ENCODE measurements at places on chromosomes 2 and 18.

DNA sequence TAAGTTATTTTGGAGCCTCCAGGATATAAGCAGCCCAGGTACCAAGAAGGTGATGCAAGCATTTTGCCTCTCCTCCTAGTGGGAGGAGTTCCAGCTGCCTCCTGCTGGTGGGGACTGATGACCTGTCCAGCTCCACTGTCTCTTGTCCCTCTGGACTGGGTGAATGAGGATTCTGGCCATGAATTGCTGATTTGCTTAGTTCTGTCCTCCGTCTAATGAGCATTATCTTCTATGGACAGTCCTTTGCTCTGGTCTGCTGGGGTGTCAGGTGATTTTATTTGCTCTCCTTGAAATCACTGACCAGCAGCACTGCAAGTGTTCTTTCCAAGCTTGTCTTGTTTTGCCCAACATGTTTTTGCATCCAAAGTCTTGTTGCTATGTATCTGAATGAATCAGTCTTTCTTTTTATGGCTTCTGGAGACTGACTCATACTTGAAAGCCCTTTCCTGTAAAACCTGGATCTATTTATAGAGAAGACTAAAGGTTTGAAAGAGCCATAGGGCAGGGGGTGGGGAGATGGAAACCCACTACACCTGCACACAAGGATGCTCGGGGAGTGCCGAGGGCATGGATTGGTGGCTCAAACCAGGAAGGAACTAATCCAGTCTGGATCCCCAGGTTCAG lies 40.5 kb upstream of the EFHD1 start:
- DNase-seq: no peak

GRCh38 chr2:86233436-86233835 lies 34.2 kb downstream of the MRPL35 start:
- DNase-seq: no peak

GRCh38 chr2:197904446-197904845 lies 100.1 kb downstream of the PLCL1 start:
- DNase-seq: peak; percentile 84

DNA sequence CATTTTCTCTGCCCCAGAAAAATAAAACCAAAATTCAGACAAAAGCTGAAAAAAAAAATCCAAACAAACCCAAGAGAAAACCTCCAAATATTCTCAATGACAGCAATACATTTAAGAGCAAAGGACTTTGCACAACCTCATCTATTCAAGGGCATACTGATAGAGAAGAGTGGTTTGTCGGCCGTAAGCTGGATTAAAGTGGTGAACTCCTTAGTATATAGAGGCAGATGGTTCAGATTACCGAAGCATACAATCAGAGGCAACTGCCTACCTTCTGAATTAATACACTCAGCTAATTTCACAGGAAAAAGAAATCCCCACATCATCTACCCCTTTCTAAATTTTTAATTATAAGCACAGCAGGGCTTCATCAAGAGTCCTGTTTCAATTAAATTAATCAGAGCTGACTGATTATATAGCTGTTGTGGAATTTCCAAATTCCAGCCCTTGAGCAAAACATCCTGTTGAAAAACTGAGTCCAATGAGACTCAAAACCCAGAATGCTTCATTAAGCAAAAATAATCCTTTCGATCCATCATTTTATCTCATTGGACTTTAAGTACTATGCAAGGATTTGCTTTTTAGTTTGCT lies at the start of gene CPLX4:
Gene CPLX4 (minus strand): TSS at position 190 of the 591 bp plus-strand sequence. CDS start 187 bp downstream, at position 3.
- no peak for DNase-seq

DNA sequence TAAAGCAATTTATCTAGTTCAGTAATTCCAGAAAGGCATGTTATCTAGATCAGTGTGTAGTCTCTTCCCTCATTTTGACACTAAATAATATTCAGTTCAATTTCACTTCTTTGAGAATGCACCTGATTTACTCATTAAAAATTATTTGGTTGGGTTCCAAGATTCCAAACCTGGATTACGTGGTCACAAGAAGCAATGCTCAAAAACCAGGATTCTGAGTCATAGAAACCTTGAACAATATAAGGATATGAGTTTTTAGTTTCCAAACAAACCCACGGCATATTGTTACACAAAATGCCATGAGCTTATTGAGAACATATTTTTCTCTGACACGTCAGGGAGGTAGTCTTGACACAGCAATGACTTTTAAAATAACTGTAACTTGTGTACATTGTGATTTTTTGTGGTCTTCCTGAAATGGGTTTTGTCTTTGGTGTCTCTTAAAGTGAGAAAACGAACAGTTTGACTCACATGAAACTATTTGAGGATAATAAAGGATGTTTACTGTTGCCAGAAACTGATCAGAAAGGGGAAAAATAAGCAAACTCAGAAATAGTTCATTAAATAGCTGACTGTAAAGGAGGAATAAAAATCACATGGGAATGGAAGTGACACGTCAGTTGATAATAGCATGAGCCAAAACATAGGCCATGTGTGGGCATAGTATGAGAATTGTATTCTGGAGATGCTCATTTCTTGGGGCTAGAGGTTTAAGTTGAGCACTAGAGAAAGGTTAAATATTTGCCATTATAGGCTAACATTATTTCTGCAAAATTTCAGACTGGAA lies 617.7 kb upstream of the CDH2 start:
- DNase-seq: no peak

DNA sequence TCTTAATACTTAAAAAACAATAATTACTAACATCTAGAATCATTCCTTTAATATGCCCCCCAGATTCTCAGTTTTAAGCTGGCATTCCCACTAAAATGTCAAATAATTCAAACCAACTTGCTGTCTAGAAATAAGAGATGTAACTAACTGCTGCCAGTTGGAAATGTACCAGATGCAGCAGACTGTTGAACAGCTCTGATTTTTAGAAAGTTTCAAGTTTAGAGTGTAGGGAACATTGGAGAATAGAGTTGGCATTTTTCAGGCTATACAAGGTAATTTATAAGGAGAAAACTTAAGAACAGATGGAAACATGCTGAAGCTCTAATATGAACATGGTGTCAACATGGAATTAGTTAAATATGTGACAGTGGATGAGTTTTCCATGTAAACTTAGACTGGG lies 101.4 kb downstream of the PTRHD1 start:
- DNase-seq: no peak

DNA sequence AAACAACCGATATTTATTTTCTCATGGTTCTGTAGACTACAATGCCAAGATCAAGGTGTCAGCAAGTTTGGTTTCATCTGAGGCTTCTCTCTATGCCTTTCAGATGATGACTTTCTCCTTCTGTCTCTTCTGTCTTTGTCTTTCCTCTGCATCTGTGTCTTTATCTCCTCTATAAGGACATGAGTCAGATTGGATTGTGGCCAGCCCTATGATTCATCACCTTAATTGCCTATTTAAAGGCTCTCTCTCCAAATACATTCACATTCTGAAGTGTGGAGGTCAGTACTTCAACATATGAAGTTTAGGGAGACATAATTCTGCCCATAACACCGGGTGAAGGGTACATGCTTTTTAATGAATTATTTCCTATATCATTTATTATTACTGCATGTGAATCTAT lies 71.2 kb upstream of the CNTNAP5 start:
- DNase-seq: no peak

DNA sequence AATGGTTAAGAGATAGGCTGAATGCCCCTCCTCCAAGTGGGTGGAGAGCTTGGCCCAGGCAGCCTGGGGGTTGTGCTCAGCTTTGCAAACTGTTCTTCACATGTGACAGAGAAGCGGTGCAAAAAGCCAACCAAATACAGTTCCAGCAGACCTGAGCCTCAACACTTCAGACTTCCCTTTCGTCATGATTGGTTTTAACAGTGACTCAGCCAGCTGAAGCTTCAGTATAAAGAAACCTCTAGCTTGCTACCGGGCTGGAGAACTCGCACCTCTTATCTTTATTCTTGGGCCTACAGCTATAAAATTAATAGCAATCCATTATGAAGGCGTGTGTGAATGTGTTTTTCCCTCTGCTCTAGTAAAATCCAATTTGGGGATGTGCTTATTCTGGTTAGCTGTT lies 20.0 kb downstream of the SETBP1 start:
- DNase-seq: no peak

DNA sequence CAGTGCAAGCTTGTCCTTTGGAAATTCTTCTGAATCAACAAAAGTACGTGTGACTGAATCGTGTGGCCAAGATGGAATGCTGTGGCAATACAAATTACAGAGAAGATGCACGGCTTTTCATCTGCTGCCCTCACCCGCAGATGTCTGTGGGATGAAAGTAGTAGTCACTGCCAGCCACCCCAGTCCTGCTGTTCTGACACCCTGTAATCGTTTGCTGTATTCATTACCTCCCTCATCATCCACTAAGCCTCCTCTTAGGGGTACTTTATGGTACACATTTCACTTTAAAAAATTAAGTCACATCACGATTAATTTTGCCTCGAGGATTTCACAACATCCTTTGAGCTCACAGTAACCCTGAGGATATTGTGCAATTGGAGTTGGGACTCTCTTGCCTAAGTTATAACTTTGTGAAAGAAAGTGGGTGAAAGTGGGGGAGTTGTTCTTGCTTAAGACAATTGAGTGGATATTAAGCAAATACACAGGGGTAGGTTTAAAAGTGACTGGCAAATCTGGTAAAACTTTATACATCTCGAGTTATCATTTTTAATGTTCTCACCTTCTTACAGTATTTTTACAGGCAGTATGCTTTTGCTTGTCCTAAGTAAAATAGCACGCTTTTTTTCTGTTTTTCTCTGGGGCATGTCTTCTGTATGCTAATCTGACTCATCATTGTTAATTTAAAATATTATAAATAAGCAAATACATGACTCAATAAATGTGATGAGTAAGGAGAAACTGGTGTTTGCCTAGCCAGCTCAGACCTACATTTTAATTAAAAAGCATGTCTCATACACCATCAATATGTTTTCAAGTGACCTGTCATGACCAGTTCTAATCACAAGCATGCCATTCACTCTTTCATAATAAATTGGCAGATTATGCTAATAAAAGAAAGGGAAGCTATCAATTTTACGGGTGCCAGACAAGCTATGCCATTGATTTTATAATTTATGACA lies 680.9 kb downstream of the IRS1 start:
- DNase-seq: peak; percentile 70

DNA sequence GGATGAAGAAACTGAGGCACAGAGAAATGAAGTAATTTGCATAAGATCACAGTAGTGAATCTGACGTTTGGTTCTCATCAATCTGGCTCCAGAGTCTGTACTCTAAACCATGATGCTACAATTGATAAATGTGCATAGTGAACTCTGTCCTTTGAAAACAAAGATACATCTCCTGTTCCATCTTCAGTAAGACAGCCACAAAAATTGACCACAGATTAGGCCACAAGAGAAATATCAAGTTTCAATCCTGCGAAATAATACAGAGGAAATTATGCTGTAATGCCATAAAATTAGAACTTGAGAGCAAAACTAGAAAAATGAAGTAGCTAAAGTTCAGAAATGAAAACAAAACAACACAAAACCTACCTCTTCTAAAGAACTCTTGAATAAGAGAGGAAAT lies 28.4 kb downstream of the FAM98A start:
- no peak for DNase-seq

DNA sequence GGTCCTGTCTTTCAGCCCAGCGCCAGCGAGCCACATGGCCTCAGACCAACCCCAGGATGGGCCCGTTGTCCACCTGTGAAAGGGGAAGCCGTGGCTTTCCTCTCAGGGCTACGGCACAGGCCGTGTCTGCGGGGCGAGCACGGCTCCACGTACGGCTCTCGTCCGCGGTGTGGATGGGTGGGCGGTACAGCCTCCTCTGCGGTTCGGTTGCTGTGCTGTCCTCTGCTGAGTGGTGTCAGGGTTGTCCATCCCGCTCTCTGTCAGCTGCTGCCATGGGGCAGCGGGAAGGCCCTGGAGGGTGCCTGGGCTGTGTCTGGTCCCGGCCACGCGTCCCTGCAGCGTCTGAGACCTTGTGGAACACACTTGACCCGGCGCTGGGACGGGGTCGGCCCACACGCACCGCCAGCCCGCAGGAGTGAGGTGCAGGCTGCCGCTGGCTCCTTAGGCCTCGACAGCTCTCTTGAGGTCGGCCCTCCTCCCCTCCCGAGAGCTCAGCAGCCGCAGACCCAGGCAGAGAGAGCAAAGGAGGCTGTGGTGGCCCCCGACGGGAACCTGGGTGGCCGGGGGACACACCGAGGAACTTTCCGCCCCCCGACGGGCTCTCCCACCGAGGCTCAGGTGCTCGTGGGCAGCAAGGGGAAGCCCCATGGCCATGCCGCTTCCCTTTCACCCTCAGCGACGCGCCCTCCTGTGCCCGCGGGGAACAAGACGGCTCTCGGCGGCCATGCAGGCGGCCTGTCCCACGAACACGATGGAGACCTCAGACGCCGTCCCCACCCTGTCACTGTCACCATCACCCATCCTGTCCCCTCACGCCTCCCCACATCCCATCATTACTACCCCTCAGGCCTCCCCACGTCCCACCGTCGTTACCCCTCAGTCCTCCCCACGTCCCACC lies 128.7 kb downstream of the NFATC1 start:
- DNase-seq: no peak

DNA sequence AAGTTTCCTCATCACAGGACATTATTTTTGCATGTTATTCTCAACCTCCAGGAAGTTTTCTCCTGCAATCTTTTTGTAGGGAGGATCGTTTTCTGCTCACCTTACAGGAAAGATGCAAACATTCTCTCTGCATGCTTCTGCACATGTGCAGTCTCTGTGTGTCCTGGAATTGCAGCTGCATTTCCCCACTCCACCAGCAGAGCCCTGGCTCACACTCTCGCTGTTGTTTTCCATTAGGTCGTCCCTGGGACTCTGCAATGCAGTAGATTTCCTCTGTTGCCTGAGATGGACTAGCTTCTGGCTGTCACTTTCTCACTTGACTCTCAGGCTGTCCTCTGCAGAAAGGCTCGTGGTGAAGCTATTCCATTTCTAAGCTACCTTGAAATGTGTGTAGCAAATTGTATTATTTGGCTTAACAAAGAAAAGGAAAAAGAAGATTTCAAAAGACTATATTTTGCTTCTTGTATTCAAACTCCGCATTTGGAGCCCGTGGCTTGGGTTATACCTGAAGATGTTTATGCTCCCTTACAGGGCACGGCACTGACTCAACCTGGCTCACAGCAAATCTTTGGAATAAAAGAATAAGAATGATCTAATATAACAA lies 346.7 kb downstream of the RAD51AP2 start:
- peak; percentile 15 for DNase-seq

DNA sequence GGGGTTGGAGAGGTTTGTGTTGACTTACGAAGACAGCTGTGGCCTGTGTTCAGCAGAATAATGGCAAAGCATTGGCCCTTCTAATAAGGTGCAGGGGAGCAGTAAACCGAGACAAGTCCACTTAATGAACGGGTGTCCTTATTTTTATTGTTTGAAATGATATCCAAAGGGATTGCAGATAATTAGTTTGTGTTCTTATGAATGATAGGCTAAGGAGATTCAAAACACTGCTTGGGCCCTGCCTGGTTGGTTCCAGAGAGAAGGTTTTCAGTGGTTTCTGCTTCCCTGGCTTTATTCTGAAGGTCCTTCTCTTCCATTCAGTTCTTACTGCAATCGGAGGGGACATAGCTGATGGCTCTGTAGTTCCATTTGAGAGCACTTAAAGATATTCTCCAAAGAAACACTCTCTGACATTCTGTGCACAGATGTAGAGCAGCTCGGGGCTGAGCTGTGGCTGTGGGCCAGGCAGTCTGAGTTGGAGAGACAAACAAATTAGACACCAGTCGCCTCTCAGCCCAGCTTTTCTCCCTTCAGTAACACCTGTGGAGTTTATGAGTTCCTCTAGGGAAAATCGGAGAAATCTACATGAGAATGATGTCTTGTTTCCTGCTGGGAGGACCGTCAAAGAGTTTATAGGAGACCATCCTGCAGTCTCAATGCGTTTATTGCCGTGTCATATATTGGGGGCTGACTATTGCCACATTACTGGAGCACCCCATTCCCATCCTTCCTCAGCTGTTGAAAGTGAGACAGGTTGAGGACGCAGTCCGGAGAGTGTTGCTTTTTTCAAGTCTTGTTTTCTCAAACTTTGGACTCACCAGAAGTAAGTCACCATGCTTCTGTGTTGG lies 6.5 kb downstream of the GREB1 start:
- no peak for DNase-seq

- no peak for DNase-seq
Observed at GRCh38 chr18:73047688-73048087, 179.9 kb upstream of the NETO1 start.
